Diencephalon (tissue), 1 donor: ENCODE measurements at places on chromosomes 2 and 18. TPM values are rescaled to one million over a fixed set of nuclear protein-coding genes. Genes with fewer than 3 reads are reported as not detected.

USP14 gene
- total RNA-seq: 44.5 TPM

PRSS56 gene
- total RNA-seq: 1.6 TPM

FSIP2 gene
- 2.3 TPM for total RNA-seq

SERPINB11 gene
- total RNA-seq: not detected

ACTG2 gene
- 0.23 TPM for total RNA-seq

FBXO11 gene
- total RNA-seq: 151 TPM

CCT7 gene
- 180 TPM for total RNA-seq

ALPP gene
- not detected for total RNA-seq

SNTG2 gene
- total RNA-seq: 4.2 TPM

SCN1A gene
- 61.8 TPM for total RNA-seq

FZD7 gene
- 7.4 TPM for total RNA-seq

BCL11A gene
- 71.5 TPM for total RNA-seq

LRRTM4 gene
- total RNA-seq: 70.6 TPM

CD28 gene
- total RNA-seq: 0.69 TPM

TNFAIP6 gene
- total RNA-seq: 1.2 TPM

ABHD1 gene
- total RNA-seq: 0.46 TPM

MYOM1 gene
- total RNA-seq: 10.4 TPM

NCKAP5 gene
- 11.5 TPM for total RNA-seq
